ENCODE measurements at places on chromosomes 4 and X.

GRCh38 chr4:155419266-155419665 lies 42.5 kb upstream of the MAP9 start:
- no peak for DNase-seq

DNA sequence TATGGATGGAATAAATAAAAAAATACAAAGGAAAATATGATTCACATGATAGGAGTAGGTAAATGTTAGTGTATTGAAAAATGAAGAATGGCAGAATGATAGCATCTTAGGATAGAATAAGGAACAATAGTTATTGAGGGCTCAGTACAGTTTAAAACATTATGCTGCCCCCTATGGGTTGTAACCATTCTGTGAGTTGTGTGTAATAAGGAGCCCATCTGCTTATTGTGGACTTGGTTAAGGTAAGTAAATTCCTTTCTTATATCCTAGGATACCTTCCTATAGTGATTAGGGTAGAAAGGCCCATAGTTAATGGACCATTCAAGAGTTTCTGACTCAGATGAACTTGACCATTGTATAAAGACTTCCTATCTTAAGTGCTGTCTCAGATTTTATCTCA lies 195.8 kb downstream of the PDHA2 start:
- no peak for DNase-seq

DNA sequence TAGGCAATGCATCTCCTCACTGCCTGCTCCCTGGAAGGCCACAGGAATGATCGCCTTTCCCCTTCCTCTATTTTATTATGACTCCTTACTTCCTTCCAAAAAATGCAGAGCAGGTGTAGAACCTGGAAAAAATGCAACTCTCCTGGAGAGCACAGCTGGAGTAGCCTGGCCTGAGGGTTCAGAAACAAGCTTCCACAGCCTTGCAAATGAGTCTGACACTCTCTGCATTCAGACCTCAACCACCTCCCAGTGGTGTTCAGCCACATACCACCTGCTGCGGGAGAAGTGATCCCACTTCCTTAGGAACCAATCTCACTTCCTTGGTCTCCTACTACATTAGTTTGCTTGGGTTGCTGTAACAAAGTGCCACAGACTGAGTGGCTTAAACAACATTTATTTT lies 368.1 kb upstream of the NOCT start:
- DNase-seq = no peak

DNA sequence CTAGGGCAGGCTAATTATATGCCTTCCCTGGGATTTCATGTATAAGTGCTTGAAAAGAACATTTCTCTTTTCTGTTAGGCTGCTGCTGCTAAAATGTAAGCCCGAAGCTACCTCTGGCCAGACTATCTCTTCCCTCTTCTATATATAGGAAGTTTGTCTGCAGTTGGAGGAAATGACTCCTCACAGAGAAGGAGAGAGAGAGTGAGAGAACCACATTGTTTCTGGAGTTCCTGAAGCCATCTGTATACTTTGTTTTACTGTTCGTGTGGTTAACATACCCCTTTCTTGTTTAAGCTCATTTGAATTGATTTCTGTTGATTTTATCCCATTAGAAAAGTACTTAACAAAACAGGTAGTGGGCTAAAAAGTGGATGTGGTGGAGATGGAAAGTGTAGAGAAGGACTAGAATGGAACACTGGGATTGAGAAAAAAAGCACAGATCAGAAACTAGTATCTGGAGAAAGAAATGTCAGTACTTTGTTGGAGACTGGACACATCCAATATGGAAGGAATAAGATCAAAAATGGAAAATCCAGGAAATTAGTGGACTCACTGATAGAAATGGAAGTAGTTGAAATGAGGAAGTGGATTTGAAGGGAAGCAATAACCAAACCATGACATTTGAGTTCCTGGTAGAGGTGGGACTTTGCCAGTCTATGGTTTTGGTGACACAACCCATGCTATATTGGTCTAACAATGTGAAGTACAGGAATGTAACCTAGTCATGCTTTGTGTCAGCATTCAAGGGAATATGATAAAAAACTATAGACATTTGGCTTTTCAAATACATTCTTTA lies 112.6 kb downstream of the TMA16 start:
- no peak for DNase-seq

- DNase-seq = no peak
These were observed 170.1 kb downstream of the AFAP1 start for GRCh38 chr4:7769396-7770223.

DNA sequence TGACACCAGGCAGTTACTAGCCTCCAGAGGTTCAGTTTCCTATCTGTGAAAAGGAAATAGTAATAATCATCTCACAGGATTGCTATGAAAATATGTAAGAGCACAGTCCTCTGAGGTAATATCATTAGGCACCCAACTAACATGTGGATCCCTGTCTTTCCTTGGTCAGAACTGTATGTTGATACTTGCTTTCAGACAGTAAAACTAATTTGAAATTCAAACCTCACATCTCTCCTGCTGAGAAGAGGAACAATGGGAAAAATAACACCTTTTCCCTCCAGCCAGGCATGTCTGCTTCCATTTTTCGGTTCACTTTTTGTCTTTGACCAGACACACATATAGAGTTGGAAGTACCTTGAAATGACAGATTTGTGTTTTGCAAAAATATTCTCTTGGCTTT lies 262.7 kb downstream of the IL15 start:
- no peak for DNase-seq

- DNase-seq = no peak
These were observed 106.4 kb downstream of the RAPGEF2 start for GRCh38 chr4:159209249-159209648.

DNA sequence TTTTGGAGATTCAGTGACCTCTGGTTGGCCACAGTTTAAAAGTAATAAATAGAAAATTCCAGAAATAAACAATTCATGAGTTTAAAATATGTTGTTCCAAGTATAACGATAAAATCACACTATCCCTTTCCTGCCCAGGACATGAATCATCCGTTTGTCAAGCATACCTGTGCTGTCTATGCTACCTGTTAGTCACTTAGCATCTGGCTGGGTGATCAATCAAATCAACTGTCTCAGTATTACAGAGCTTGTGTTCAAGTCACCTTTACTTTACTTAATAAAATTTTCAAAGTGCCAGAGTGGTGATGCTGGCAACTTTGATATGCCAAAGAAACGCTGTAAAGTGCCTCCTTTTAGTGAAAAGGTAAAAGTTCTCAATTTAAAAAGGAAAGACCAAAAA lies 979.5 kb upstream of the NDST4 start:
- no peak for DNase-seq

- DNase-seq = no peak
These were observed 151.0 kb downstream of the TENM3 start for GRCh38 chr4:182394181-182394580.
